Stimulated activated CD8-positive, alpha-beta memory T cell treated with anti-CD3 and anti-CD28 coated beads, Interleukin-4, amount 100 ng/mL, for 1 hour (primary cell): ENCODE measurements at places on chromosomes 11 and 22.

DNA sequence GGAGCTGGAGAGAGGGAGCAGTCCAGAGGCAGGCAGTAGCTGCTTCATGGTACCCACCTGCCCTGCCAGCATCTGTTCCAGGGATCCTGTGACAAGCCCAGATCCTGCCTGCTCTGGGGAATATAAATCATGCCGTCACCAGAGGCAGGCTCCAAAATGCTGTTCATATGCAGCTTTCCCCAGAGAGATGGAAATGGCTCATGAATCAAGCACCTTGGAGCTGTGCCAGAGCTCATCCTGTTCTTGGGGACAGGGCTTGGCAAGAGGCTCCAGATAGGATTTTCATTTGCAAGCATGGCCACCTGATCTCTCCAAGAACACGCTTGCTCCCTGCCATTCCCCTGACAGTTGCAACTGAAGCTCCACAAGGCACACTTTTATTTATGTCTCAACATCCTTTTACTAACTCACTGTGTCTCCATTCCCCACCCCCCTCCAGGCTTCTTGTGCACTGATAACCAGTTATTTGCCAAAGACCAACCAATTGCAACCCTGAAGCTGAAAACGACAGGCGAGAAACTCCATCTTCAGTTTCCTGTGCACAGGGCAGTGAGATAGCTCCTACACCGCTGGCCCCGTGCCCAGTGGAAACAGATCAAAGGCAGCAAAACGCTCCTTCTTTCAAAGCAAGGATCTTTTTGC is 115.8 kb upstream of the PITPNB start:
- DNase-seq = no peak

GRCh38 chr11:35337136-35337913 is 82.0 kb downstream of the SLC1A2 start:
- no peak for DNase-seq

GRCh38 chr22:22927888-22928665 is 40.5 kb downstream of the IGLL5 start:
- no peak for DNase-seq

DNA sequence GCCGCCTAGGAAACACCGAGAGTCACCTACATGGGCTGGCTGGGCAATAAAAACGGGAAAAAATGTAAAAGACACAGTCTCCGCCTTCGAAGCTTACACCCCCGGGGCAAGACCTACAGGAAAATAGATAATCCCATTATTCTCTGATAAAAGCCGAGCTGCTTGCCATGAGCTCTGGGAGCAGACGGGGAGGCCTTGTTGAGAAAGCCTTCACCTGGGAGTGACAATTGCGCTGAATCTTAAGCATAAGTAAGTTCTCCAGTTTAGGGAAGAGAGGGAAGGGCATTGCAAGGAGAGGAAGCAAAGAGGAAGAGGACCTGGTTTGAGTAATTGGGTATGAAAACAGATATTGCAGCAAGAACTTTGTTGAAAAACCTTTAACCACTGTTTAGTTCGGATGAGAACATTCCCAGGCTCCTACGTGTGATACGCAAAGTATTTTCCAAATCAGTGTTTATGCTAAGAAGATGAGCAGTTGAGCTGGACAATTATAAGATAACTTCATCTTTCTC is 813 bp upstream of the BTBD10 start:
- no peak for DNase-seq

DNA sequence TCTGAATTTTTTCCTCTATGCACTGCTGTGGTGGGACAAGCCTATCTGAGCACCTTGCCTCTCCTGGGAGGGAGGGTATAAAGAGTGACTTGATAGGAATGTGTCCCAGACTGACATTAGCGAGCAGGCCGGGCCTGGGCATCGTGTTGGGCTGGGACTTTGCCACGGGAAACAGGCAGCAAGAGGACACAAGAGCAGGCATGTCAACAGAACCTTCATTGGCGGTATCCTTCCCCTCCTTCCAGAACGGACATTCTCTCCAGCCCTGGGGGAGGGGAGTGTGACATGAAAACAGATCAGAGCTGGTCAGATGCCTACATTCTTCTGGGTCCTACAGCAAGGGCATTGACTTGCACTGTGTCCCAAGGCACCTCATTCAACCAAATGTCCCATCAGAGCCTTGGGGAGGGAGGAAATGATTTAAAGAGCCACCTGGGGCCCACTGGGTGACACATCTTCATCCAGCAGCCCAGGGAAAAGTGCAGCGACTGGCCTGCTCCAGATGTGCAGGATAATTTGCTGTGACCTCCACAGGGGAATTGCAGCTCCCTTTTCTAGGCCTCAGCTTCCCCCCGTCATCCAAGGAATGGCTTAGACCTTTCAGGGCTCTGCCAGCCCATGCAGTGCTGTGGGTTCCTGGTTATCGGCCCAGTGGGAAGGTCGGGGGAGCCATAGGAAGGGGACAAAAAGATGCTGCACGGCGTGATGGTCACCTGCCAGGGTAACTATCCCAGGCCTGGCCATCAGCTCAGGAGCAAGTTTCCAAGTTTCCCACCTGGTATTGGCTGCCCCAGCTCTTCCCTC is 21.8 kb upstream of the UVRAG start:
- DNase-seq = no peak

DNA sequence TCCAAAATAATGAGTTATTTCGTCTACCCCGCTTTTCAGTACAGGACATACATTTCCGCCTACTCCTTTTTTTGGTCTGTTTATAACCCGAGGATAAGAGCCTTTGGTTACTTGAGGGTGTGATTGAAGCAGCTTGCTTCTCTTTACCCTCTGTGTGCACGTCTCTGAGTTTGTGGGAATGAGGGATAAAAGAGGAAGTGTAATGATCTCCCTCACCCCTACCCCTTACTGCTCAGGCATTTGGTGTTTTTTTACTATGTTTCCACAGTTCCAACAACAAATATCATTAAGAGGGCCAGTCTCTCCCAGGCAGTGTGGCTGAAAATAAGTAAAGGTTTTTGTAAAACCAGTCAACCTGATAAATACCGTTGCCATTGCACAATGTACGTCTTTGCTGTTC is 83.2 kb upstream of the GAL start:
- no peak for DNase-seq

GRCh38 chr11:33197915-33198727 is 36.8 kb upstream of the CSTF3 start:
- no peak for DNase-seq

GRCh38 chr11:113488931-113489351 is 13.7 kb upstream of the DRD2 start:
- DNase-seq = no peak

DNA sequence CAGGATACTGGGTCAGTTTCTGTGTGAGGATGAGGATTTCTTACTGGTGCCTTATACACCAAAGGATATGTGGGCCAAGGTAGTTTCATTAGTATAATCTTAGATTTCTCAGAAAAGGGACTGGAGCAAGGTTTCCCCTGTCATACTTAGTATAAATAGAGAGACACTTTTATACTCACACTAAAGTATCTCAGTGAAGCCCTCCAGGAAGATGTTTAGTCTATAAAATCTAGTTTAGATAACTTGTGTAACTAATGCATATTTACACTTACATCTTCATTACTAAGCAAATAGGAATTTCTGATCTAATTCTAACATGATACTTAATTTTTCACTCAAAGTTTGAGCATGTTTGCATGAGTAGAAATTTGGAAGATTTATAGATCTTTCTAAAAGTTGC is 11.1 kb downstream of the EMSY start:
- no peak for DNase-seq

GRCh38 chr11:131756479-131757110 is 386.2 kb downstream of the NTM start:
- no peak for DNase-seq
